ENCODE measurements at places on chromosomes 3 and 15. TPM values are rescaled to one million over a fixed set of nuclear protein-coding genes. Genes with fewer than 3 reads are reported as not detected.

TXNRD3 gene
- 7.8 TPM for total RNA-seq

BMF gene
- total RNA-seq: 5.2 TPM

FGF7 gene
- total RNA-seq: not detected

CADPS gene
- not detected for total RNA-seq

KBTBD8 gene
- 0.29 TPM for total RNA-seq

GOLGA8A gene
- total RNA-seq: 37.3 TPM

SPTSSB gene
- total RNA-seq: 78.0 TPM

ANKRD63 gene
- total RNA-seq: 1.4 TPM

SCN11A gene
- not detected for total RNA-seq

CFAP20DC gene
- total RNA-seq: 13.8 TPM

LRRC3B gene
- not detected for total RNA-seq

RTP1 gene
- total RNA-seq: not detected

TFG gene
- total RNA-seq: 106 TPM

B3GNT5 gene
- 29.2 TPM for total RNA-seq

CD47 gene
- total RNA-seq: 48.4 TPM

MEGF11 gene
- not detected for total RNA-seq

KNL1 gene
- 33.8 TPM for total RNA-seq

CYP19A1 gene
- total RNA-seq: not detected

TWF2 gene
- total RNA-seq: 166 TPM

CHRNA7 gene
- 1.0 TPM for total RNA-seq

PP2D1 gene
- total RNA-seq: not detected

CPNE9 gene
- total RNA-seq: 0.07 TPM

RBPMS2 gene
- not detected for total RNA-seq

RFT1 gene
- 24.6 TPM for total RNA-seq

OR5K2 gene
- total RNA-seq: not detected

FAM174B gene
- total RNA-seq: 14.2 TPM

ADPRH gene
- 4.7 TPM for total RNA-seq

CACNA2D3 gene
- not detected for total RNA-seq

SEC22C gene
- 63.3 TPM for total RNA-seq

MAGEL2 gene
- not detected for total RNA-seq

PAQR9 gene
- total RNA-seq: 0.12 TPM

TMEM207 gene
- total RNA-seq: not detected

GPR62 gene
- not detected for total RNA-seq

STAC gene
- 6.7 TPM for total RNA-seq

ATG7 gene
- total RNA-seq: 36.5 TPM

ADAMTSL3 gene
- 10.9 TPM for total RNA-seq

WDR48 gene
- 16.5 TPM for total RNA-seq

NIT2 gene
- total RNA-seq: 63.1 TPM

PLA1A gene
- total RNA-seq: 0.36 TPM

ZNF860 gene
- total RNA-seq: 7.9 TPM

SEMA3B gene
- total RNA-seq: 63.9 TPM

GABRB3 gene
- total RNA-seq: 6.1 TPM

PSTPIP1 gene
- not detected for total RNA-seq

NUDT16 gene
- 7.9 TPM for total RNA-seq

GOLGA6L22 gene
- total RNA-seq: not detected

Data from PC-3 (cell line).